ENCODE measurements at places on chromosomes 4 and X.
A peak's percentile ranks its signal among the peaks of the same experiment; 100 is the strongest.

- DNase-seq = no peak
Measured at GRCh38 chr4:24137671-24138601, 248.1 kb upstream of the PPARGC1A start.

DNA sequence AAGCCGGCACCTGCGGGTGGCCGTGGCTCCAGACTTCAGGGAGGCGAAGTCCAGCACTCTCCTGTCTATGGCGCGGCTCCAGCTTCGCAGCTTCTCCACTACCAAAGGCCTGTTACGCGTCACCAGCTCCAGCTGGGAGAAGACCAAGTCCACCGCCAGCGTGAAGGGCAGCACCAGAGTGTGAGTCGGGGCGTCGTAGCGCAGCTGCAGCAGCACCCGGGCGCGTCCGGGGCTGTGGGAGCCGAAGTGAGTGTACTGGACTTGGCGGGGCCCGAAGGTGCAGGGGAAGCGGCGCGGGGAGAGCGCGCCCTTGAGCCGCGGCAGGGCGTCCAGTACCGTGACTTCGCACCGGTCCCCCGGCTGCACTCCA, 444 bp downstream of the FREM3 start:
- no peak for DNase-seq

- no peak for DNase-seq
Measured at GRCh38 chr4:169993531-169993930, 32.7 kb downstream of the MFAP3L start.

- no peak for DNase-seq
Measured at GRCh38 chrX:44876086-44876485, 3.1 kb downstream of the KDM6A start.

GRCh38 chrX:112851806-112852205, 11.2 kb upstream of the AMOT start:
- DNase-seq = no peak

DNA sequence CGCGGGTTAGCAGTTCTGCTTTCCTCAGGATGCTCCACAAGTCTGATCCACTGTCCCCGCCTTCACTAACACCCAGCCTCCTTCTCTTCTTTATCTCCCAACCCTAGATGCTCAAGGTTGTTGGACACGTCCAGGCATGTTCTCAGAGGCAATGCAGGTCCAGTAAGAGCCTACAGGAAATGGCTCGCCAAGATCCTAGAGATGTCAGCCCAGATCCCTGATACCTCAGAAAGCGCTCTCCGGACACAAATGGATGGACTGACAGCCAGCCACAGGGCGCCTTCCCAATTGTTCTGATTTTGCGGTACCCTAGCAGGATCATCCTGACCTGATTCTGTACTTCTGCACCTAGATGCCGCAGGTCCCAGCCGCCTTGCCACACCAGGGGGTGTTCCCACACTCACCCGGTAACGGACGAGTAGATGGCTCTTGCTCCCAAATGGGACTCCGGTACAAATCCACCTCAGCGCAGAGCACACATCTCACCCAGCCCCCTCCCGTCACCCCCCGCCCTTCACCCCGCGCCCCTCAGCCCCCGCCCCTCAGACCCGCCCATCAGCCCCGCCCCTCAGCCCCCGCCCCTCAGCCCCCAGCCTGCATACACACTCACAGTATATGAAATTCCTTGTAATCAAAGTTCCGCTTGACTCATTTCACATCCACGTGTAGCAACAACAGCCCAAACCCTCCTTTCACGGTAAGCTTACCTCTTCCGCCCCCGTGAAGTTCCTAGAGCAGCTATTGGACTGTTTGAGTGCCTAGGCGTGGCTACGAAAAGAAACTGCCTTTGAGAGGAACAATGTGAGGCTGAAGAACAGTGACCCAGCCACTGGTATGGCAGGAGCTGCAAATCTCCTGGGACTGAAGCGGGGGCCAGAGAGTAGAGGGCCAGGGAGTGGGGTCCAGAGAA, at the start of gene EDA2R:
Gene EDA2R, minus strand, starts transcription at position 488 of the 910 bp plus-strand sequence. CDS start 23,058 bp downstream, outside the sequence.
- DNase-seq = peak; percentile 0

- no peak for DNase-seq
Measured at GRCh38 chrX:69221239-69222102, 56.2 kb upstream of the PJA1 start.

GRCh38 chr4:140904904-140905303, 148.7 kb upstream of the TBC1D9 start:
- no peak for DNase-seq

DNA sequence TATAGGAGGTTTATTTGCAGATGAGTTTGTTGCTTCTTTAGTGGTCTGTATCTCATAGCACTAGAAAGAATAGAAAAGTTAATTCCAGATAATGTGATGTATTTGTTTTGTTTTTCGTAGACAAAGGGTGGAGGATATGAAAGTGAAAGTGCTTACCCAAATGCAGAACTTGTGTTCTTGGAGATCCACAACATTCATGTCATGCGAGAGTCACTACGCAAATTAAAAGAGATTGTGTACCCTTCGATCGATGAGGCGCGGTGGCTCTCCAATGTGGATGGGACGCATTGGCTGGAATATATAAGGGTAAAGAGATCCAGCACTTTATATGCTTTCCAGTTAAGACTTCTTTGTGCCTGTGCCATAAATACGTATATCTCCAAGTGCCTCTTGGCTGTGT, 43.3 kb downstream of the MTMR1 start:
- DNase-seq = no peak

- DNase-seq = no peak
Measured at GRCh38 chr4:116469582-116469981, 615.8 kb downstream of the TRAM1L1 start.

DNA sequence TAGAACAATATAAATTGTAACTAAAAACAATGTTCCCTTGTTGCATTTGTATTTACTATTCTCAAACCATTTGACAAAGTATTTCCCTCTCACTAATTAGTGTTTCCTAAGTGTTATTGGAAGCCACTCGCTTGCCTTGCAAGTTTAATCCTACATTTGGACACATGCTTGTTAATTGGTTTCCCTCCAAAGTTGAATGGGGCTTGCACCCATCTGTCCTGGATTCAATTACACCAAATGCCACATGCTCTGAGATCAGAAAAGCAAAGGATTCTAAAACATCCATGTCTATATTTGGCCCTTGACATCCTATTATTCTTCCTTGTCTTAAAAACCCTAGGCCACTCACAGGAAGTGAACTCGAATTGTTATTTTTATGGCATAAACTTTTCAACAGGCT, 146.6 kb downstream of the AMELX start:
- no peak for DNase-seq

DNA sequence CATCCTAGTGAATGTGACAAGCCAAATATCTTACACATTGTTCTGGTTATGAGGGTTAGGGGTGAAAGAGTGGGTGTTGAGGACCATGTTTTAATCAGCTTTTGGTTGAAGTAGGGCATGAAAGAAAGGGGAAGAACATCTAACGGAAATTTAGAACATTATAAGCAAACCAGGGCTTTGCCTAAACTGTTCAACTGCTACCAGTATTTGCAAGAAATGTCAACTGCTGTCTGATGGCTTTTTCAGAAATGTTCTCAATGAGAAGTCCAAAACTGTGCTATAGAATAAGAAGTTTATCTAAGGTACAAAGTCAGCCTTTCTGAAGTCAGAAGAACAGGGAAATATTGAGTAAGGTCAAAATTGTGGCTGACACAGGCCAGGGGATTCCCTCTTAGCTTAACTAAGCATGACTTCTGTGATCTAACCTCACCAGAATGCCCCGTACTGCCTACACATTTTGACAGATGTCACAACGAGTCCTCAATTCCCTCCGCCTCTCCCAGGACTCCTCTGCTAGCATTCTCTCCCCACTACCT, 67.1 kb downstream of the DTHD1 start:
- DNase-seq = no peak

- no peak for DNase-seq
Measured at GRCh38 chrX:8374041-8374825, 90.4 kb upstream of the VCX3B start.

DNA sequence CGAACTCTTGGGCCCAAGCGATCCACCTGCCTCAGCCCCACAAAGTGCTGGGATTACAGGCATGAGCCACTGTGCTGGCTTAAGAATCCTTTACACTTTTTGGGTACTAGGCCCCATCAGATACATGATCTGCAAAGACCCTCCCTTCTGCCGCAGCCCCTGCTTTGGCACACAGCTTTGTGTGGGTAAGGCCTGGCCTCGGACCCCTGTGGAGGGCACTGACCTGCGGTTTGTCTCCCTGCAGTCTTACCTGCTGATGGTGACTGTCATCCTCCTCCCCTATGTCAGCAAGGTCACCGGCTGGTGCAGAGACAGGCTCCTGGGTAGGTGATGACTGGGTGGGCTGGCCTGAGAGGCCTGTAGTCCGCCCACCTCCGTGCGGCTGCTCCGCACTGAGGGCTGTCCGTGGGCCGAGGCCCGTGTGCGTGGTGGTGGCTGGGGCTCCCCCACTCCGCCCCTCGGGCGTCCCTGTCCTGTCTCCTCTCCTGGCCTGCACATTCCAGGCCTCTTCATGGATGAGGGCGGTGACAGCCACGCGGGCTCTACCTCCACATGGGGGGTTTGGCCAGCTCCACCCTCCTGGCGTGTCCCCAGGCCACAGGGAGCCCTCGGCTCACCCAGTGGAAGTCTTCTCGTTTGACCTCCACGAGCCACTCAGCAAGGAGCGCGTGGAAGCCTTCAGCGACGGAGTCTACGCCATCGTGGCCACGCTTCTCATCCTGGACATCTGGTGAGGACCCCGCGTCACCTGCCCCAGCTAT, 18.0 kb downstream of the DGKQ start:
- DNase-seq = no peak

GRCh38 chrX:136199365-136199764, 51.8 kb downstream of the MAP7D3 start:
- no peak for DNase-seq

DNA sequence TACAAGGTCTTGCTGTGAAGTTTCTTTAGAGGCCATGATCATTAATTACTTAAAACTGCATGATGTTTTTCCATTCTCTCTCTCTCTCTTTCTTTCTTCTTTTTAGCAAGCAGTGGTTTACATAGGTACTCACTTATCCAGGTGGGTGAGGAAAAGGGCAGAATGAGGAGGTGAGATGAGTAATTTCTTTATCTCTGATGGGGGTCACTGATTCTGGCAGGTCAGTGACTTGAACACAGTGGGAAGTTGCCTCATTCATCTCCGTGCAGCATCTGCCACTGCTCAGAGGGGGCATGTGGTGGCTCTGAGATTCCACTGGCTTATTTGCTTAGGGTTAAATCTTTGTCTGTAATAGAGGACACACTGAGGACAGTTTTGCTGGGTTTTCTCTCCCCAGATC, 62.6 kb downstream of the FAM114A1 start:
- DNase-seq = no peak

GRCh38 chr4:52588771-52589591, 70.1 kb downstream of the USP46 start:
- DNase-seq = no peak

DNA sequence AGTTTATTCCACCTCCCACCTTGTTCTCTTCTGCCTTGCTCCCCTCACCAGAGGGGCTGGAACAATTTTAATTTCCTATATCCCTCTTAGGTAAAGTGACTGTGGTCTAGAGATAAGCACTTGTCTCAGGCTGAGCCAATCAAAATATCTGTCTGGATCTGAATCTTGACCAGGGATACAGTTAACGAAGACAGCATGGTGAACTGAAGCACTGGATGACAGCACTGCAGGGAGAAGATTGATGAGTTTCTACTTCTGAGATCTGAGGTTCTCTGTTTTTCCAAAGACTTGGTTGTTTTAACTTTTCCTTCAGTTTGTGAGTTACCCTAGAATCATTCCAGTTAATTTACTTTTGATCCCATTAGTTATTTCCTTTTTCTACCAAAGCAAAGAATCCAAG, 13.2 kb downstream of the GNPDA2 start:
- no peak for DNase-seq

GRCh38 chr4:40995850-40996249, 218.5 kb downstream of the APBB2 start:
- no peak for DNase-seq

DNA sequence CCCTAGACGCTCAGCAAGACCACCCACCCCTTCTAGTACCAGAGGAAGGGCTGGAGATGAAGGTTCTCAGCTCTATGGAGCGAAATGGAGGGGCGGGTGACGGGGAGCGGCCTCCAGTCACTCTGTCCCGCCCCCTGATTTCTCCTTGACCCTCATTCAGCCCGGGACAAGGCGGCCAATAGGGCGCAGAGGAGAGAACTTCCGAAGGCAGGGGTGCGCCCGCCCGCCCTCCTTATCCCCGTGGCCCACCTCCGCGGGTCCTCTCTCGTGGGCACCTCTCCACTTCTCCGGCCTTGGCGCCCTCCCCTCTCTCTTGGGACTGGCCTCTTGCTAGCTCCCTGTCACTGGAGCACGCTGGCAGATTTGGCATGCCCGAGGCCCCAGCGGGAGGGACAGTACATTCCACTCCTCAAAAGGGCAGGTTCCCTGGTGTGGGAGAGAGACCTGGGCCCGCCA, 1.1 kb upstream of the SEPTIN6 start:
- DNase-seq = no peak

DNA sequence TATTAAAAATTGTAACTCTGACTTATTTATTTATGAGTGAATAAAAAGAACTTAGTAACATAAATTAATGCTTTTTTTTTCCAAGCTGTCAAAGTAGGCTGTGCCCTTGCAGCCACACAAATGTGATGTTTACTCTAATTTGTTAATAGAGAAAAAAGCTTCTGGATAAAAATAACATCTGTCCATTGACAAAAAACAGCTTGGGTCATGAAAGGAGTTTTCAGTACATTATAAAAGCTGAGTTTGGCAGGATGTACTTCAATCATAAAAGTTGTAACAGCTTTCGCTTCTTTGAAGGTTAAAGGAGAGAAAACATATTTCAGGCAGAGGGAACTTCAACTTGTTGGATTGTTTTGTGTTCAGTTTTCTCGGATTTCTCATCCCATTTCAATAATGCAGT, 105.6 kb downstream of the SLC4A4 start:
- no peak for DNase-seq

DNA sequence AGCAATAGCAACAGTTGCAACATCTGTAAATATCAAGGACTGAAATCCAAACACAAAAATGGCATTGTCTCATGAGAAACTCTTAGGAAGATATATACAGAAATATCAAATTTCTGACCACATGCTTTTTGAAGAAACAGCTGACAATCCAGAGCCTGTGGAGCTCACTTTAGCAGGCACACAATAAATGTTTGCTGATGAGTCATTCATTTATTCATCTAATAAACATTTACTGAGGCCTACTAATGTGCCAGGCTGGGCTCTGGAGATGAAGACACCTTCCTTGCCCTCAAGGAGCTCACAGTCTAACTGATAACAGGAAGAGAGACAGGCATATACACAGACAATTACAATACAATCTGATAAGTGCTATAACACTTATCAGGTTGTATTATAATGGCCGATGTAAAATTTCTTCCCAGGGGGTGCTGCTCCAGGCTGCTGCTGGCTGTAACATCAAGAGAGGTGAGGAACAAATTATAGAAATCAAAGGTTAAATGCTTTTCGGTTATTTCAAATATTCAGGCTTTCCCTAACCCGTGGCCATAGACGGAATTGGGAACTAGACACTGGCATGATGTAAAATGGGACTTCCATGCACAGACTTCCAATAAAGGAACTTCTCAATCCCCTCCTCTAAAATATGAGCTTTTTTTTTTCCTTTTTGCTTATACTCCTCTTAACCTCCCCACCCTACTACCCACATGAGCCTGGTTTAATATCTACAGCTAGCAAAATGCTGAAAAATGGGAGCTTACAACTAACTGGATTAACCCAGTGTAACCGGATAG, 16.8 kb upstream of the ZCCHC13 start:
- DNase-seq = no peak

- no peak for DNase-seq
Measured at GRCh38 chr4:185207466-185207865, 1.9 kb upstream of the SNX25 start.
